GDM1 (cell line): ENCODE measurements at places on chromosomes 12 and 14.

- no peak for DNase-seq
Measured at GRCh38 chr12:108773798-108774788, 42.8 kb upstream of the CORO1C start.

GRCh38 chr14:51581017-51581881 lies 70.5 kb upstream of the FRMD6 start:
- DNase-seq: no peak

DNA sequence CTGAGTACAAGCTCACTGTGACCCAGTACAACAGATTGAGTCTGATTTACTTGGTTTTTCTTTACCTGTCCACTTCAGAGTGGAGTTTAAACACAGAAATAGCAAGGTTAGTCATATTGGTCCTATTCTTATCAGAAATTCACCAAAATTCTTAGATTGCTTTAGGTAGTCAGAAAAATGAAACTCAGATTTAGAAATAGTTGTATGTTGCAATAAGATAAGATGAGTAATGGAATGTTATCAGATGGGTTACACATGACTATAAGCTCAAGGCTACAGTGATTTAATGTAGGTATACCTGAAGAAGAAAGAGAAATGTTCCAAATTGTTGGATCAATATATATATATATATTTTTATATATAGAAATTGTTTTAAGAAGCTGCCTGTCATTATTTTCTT lies 524.1 kb downstream of the LRFN5 start:
- DNase-seq: no peak

DNA sequence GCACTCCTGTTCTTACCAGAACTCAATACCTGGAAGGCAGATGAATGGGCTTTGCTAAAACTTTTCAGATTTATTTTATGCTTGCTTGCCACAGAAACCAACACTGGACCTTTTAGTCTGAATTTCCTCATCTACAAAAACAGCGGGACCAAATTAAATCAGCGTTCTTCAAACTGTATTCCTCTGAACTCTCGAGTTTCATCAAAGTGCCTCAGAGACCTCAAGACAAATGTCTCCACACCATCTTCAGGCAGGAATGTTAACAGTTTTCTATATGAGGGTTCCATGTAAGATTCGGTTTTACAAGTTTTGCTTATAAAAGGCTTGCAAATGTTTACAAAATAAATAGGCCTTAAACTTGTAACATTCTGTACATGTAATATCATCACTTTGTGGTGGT lies 74.6 kb downstream of the MED13L start:
- no peak for DNase-seq

DNA sequence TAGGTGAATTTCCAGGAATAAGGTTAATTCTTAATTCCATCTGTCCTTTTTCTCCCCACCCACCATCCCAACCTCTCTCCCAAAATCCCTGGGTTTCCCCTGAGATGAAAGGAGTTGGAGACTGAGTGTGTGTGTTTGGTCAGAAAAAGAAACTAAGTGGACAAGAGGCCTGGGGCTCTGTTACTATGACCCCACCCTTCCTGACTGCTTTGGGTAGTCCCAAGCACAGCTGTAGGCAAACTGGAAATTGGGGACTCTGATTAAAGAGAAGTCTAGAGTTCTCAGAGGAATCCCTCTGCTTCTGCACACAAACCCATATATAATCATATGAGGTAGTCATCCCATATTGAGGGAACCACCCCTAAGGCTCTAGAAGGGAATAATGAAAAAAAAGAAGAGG lies 7.0 kb upstream of the HOXC12 start:
- DNase-seq: no peak

- DNase-seq: no peak
Measured at GRCh38 chr12:7485095-7485494, 18.5 kb downstream of the CD163 start.

DNA sequence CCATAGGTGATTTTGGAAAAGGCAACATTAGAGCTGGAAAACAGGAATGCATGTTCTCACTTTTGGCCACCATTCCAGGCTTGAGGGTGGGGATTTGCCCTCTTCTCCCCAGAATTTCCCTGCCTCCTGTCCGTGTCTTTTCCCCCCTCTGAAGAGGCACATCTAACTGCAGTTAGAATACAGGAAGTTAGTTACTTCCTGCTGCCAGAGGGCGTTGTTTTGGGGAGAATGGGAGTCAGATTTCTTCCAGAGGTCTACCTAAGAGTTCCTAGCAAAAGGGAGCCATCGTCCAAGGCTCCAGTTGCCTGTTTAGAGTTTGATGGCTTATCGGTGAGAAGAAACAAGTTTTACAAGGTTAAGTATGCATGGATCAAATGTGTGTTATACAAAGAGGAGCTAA lies 112.8 kb upstream of the IGF1 start:
- no peak for DNase-seq

- no peak for DNase-seq
Measured at GRCh38 chr12:58915634-58916033, 4.7 kb downstream of the LRIG3 start.

DNA sequence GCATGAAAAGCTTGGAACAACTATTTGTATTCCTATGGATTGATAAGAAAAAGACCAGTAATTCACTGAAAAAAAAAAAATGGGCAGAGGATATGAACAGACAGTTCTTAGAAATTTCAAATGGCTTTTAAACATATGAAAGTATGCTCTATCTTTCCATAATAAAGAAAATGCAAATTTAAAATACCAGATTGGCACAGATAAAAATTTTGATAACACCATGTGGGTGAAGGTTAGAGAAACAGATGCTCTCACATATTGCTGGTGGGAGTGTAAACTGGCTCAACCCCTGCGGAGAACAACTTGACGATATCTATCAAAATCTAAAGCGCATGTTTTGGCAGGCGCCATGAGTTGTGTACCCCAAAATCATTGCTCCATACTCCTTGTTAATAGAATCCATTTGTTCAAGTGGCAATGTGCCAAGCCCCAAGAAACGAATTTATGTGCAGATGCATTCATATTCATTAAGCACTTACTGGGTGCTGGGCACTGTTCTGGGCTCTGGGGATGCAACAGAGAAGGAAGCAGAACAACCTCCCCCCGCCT lies 29.5 kb upstream of the TMPO start:
- no peak for DNase-seq

GRCh38 chr12:80659512-80660063 lies 47.8 kb upstream of the MYF6 start:
- no peak for DNase-seq

- no peak for DNase-seq
Measured at GRCh38 chr12:79706156-79706555, 15.4 kb upstream of the PAWR start.

DNA sequence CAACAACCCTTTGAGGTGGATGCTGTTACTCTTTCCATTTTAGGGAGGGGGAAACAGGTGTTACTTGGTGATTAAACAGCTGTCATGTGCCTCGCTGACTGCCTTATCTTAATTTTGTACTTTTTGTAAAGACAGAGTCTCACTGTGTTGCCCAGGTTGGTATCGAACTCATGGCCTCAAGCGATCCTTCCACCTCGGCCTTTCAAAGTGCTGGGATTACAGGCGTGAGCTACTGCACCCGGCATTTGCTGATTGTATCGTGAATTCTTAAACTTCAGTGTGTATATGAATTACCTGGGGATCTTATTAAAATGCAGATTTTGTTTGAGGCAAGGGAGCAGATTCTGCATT lies 659 bp downstream of the PSMD9 start:
- DNase-seq: no peak

DNA sequence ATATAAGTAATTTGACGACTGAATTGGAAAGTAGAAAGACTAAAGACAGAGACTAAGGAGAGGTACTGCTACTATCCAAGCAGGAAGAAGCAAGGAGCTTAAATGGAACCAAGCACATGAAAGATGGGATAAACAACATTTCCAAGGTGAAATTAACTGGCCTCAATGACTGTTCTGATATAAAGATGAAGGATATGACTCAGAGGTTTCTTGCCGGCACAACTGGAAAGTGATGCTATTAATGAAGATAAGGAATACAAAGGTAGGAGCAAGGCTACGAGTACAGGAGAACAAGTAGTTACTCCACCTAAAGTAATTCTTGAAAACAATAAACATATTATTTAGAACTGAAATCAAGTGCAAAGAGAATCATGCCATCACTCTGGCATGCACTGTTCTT lies 6.4 kb downstream of the SNX6 start:
- DNase-seq: no peak

DNA sequence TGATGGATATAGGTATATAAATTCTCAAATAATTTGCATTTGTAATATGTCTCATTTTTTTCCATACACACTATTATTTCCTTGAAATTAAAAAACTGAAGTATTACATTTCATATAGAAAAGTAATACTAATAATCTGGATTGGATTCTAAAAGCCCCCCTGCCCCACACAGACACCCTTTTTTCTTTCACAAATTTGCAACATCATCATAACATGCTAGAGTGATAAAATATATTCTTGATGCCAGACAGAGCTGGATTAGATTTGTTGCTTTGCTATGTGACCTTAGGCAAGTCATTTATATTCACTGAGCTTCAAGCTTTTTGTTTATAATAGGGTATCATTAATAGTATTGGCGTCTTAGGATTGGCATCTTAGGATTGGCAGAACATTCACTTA lies 6.7 kb upstream of the PKP2 start:
- no peak for DNase-seq

GRCh38 chr12:123767613-123768012 lies 5.5 kb downstream of the DNAH10 start:
- peak; percentile 72 for DNase-seq

GRCh38 chr14:36690311-36691040 lies 28.8 kb downstream of the PAX9 start:
- no peak for DNase-seq

- peak; percentile 41 for DNase-seq
Measured at GRCh38 chr14:70972107-70972976, 65.1 kb downstream of the PCNX1 start.

DNA sequence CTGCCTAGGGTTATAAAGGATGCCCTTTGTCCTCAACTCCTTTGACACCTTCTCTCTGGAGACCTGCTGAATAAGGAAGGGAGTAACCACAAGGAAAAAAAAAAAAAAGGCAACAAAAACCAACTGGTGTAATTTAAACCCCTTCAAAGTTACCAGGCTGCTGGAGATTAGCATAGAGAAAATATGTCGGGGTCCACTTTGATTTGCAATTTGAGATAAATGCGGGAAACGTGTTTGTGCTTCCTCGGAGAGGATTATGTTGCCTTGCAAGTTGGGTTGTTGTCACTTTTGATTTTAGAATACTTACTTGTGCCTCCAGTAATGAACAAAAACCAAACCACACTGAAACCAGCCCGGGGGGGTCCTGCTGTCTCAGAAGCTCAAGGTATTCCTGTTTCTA lies 200.2 kb upstream of the MYL2 start:
- no peak for DNase-seq

- no peak for DNase-seq
Measured at GRCh38 chr14:77041881-77042545, 13.5 kb upstream of the IRF2BPL start.

GRCh38 chr12:93514853-93515252 lies 47.5 kb downstream of the MRPL42 start:
- no peak for DNase-seq

GRCh38 chr14:61603736-61604135 lies 91.6 kb upstream of the HIF1A start:
- no peak for DNase-seq

DNA sequence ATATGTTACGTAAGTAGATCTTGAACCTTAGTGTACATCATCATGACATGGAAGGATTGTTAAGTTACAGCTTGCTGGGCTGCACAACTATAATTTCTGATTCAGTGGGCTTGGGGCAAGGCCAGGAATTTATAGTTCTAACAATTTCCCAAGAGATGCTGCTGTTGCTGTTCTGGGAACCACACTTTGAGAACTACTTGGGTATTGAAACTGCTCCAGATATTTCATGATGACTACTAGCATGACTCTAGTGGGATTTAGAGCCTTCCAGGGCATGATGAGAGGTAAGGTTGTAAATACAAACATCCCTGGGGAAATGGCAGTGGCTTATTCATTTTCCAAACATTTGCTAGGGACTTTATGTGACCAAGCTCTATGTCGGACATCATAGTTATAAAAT lies 904.8 kb upstream of the SEL1L start:
- no peak for DNase-seq

DNA sequence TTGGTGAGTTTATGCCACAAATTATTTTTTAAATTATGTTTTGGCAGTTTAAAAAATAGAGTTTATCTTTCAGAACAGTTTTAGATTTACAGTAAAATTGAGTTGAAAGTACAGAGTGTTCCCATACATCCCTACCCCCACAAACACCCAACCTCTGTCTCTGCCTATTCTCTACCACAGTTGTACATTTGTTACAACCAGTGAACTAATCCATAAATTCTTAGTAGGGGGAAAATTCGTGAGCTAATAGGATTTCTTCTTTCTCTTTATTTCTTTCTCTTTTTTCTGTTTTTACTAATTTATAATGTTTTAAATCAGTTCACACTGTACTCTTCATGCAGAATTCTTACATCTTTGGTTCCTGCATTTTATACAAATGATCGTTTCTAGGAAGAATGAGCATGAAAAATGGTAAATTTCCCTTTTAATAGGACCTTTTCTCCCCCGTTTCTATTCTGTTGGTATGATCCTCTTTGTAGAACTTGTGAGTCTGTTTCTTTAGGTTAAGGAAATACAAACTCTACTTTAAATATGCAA lies 56.7 kb downstream of the MIPOL1 start:
- DNase-seq: no peak

DNA sequence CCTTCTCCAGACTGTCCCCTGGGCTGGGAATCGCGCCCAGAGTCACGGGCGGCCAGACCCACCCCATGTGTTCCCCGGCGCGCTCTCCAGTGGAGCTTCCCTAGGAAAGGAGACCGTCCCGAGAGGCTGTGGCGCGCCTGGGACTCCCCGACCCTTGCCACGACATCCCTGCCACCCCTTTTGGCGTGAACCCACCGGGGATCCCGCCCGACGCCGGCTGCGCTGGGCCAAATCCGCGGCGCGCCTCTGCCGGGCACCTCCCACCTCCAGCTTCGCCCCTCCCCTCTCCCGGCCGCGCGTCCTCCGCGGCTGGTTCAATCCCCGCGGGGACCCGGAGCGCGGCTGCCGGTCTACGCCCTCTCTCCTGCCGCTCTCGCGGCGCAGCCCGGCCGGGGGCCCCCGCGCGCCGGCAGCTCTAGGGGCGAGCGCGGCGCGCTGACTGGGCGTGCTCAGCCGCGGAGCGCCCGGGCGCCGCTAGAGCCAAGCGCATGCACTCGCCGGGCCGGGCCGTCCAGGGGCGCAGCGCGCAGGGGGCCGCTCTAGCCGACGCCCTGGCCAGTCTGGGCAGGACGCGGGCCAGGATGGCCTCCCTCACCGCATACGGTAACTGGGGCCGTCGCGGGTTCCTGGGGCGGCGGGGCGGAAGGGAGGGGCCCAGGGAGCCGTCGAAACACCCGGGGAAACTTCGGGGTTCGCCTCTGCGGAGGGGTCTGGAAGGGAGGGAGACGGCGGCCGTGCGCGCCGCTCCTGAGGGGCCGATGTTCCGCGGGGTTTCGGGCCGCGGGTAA lies 77.4 kb upstream of the ANO4 start:
- no peak for DNase-seq
